CD4-positive, alpha-beta T cell treated with Interleukin-2 at 100 ng/mL for 4 hours (primary cell): ENCODE measurements at places on chromosomes 7 and 10.

DNA sequence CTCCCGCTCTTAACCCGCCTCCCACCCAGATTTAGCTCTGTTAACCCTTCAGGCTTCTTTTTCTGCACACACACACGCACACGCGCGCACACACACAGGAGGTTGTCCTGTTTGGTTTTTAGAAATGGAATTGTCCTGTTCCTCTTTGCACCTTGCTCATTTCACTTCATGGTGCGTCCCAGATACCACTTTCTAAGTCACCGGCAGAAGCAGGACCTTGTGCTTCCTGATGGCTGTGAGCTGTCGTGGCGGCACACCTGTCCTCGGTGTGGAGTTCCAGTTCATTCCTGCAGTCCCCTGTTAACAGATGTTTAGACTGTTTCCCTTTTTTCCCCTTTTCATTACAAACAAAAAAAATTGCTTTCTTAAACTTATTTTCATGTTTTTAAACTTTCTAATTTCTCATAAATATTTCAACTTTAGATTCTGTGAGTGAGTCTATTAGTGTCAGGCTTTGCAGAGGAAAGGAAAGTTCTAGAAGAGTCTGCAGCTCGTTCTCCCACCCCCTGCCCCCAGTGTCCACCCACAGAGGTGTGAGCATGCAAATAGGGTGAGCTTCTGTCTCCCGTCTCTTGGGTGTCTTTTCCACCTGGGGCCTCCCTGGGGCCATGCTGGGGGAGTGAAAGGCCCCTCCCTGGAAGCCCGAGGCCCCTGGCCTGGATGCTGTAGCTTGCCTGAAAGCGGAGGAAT lies 85.5 kb downstream of the LHPP start:
- no peak for DNase-seq

DNA sequence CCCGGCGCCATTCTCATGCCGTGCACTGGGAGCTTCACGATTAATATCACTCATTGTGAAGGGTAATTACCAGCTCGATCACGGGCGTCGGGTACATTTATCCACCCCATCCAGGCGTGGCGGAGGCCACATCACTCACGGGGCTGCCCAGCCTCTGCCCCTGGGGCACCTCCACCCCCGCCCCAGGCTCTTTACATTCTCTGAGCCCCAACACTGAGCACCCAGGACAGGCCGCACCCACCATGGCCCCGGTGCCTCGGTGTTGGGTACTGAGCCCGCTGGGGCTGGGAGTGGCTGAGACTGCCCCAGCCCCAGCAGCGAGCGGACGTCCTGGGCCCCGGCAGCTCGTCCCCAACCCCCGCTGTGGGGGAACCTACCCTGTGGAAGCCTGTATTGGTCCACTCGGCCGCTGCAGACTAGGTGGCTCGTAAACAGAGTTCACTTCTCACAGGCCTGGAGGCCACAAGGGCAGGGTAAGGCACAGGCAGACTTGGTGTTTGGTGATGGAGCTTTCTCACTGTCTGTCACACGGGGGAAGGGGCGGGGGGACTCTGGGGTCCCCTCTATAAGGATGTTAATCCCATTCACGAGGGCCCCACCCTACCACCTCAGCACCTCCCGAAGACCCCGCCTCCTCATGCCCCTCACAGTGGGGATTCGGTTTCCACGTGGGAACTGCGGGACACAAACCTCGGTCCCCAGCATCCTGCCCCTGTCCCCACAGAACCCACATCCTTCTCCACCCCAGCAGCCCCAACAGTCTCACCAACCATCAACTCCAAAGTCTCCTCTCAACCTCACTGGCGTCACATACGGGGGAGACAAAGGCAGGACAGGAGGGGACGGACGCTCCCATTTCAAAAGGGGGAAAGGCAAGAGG lies 184.1 kb downstream of the ELFN1 start:
- DNase-seq = no peak

DNA sequence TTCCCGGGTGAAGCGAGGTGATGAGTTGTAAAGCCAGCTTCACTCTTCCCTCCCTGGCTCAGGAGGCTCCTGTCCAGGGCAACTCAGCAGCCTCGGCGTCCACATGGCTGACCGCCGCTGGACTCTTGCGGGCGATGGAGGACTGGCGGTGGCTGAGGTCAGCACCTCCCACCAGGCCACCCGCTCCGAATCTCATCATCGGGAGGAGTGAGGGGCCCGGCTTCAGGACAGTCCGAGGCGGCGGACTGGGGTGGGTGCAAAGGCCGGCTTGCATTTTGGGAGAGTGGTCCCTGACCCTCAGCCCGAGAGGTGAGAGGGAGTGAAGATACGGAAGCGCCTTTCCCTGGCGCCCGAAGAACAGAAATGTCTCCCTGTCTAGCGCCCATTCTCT lies 759 bp downstream of the DNAJB12 start:
- no peak for DNase-seq

GRCh38 chr10:129756912-129757901 lies 206.9 kb downstream of the EBF3 start:
- no peak for DNase-seq

DNA sequence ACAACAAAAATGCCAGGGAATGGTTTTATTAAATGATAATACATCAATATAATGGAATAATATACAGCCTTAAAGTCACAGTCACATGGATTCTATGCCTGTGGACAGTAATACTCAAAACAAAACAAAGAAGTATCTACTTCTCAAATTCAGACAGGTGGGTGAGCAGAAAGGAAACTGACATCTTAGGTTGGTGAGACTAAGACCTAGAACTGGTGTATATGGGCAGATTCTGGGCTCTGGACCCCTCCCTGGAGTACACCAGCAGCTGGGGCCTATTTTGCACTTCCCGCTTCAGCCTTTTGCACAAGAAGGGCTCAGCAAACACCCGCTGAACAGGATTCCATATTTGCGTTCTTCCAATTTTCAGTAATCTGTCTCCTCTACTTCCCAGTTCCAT lies 5.4 kb upstream of the FIS1 start:
- DNase-seq = no peak

DNA sequence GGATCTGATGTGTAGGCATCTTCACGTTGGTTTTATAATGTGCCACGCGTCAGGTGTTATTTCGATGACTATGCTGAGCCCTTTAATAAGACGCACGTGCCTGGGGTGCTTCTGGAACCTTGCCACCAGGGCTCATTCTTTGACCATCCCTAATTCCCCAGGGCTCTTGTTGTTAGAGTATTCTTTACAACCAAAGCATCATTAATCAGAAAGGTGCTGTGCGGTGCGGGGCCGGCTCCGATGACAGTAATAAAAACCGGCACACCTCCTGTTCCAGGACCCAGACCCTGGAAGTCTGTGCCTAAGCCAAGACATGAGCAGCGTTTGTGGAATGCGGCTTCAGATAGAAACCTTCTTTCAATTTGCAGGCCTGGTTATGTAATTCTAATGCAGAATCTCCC lies 58.4 kb downstream of the MGMT start:
- no peak for DNase-seq

- no peak for DNase-seq
Observed at GRCh38 chr10:88497913-88498312, 85.2 kb downstream of the RNLS start.

- DNase-seq = no peak
Observed at GRCh38 chr10:76553263-76554032, 1084.2 kb downstream of the KCNMA1 start.

DNA sequence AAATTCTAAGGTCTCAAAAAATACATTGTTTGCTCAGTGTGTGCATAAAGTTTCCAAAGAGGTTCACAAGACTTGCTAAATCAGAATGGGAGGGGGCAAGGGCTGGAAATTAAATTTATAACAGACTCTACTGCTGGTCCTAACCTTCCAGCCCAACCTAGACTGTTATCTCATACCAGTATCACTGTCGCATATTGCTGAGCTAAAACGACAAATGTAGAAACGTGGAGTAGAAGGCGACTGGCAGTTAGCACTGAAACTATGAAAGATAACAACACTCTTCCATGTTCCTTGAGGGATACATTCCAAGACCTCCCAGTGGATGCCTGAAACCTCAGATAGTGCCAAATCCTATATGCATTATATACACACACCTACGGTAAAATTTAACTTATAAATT lies 514.3 kb downstream of the KCNMA1 start:
- DNase-seq = no peak

DNA sequence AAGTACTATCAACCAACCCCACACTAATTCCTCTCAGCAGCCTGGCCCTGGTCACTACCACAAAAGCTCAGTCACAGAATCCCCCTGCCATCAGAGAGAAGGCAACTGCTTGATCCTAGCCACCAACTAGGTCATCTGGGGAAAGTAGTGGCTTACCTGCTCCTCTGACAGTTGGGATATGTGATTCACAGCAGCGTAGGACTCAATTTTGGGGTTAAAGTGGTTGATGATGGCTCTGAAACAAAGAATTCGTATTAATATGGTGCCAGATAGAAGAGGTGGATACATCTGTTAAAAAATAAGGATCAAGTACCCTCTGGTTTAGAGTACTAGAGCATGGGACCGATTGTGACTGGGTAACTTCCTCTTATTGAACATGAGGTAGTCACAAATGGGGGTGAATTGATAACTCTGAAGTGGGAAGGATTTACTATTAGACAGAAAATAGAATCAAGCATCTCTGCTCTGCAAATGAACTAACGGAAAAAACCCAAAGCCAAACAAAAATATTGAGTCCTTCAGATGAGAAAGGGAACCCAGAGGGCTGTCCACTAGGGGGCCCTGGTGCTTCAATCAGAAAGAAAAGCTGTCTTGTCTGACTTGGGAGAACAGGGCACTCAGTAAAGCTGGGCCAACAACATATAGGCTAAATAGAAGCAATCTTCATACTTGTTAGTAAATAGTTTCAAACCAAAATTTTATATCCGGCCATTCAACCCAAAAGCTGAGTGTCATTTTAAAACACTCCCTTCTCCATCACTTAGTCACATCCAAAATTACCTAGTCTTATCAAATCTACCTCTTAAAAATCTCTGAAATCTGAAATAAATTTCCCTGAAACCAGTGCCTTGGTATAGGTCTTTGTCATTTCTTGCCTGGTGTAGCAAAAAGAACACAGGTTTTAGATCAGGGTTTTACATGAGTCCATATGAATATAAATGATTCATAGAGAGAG lies 45.9 kb upstream of the KCNIP2 start:
- DNase-seq = peak; percentile 64

GRCh38 chr7:48355346-48355745 lies 184.1 kb downstream of the ABCA13 start:
- no peak for DNase-seq

- no peak for DNase-seq
Observed at GRCh38 chr7:144048648-144049047, at the start of gene OR2A5. Gene OR2A5 (plus strand): TSS chr7:144048948. CDS start chr7:144050402, 1,454 bp downstream.

GRCh38 chr10:32332299-32332750 lies 14.6 kb downstream of the EPC1 start:
- DNase-seq = peak; percentile 88

DNA sequence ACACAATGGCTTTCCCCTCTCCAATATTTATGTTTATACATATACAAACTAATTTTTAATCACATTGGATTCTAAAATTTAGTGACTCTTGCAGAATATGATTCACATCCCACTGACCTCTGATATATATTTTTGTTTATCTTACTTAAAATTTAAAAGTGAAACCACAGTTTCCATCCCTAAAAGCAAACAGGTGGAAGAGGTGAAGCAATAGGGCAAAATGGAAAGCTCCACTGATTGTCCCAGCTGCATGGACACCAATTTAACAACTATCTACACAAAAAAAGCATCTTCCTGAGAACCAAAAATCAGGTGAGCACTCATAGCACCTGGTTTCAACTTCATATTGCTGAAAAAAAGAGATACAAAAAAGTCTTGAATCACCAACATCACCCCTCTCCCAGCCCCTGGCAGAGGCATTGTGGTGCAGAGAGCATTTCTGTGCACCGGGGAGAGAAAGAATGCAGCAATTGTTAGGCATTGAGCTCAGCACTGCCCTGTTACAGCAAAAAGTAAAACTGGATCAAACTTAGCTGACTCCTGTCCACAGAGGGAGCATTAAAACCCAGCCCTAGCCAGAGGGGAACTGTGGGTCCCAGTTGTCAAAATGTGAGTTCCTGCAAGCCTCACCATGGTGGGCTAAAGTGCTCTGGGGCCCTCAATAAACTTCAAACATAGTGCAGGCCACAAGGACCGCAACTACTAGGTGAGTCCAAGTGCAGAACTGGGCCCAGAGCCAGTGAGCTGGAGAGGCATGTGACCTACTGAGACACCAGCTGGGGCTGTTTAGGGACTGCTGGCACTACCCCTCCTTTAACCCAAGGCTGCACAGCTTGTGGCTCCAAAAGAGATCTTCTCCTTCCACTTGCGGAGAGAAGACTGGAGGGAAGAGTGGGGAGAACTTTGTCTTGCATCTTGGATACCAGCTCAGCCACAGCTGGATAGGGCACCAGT lies 92.1 kb downstream of the SIRT1 start:
- no peak for DNase-seq

DNA sequence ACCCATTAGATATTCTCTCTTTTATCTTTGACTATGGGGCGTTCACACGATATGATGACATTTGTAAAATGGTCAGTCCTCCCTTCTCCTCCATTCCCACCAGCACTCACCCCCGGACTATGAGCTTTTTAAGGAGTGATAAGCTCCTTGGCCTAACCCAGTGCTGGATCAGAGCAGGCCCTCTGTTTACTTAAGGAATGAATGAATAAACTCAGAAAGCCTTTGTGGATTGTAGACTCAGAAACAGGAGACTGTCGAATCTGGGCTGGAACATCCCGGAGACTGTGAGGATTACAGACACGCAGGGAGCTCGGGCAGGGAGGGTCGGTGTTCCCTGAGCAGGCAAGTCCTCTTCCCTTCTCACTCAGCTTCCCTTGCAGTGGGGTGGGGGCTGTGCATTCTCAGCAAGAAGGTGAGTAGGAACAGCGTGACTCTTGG lies 6.8 kb upstream of the ZCCHC24 start:
- no peak for DNase-seq

DNA sequence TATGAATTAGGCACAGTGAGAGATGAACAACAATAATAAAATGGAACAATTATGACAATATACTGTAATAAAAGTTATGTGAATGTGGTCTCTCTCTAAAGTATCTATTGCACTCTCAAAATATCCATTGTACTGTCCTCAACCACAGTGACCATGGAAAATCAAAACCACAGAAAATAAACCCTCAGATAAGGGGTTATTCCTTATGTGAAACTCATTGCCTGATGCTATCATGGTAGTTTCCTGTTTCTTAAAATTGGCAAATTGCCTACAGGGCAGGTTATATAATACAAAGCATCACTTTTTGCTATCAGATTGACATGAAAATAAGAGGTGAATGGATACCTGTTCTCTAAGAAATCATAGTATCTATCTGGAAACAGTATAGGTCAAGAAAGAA lies 3.8 kb downstream of the MCM10 start:
- peak; percentile 6 for DNase-seq

DNA sequence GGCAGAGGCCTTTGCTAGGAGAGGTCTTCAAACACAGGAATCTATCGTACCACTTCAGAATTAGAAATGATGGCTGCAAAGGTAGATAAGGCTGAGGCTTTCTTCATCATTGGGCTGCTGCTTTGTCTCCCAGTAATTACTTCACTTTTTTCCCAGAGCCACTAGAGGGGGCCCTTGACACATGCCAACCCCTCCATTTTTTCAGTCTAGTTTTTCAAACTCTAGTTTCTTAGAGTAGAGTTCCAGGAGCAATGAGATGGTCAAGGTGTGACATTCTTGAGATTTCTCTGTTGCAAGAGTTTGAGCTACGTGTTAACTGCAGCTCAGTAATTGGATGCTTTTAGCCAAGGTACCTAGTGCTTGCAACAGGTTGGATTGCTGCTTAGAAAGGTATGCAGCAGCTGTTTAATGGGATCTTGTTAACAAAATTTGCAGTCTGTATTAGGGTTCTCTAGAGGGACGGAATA lies 33.8 kb upstream of the RBM20 start:
- DNase-seq = peak; percentile 64

GRCh38 chr10:116705498-116705897 lies 36.9 kb downstream of the HSPA12A start:
- no peak for DNase-seq

- DNase-seq = peak; percentile 5
Observed at GRCh38 chr7:69651101-69651590, 52.9 kb downstream of the AUTS2 start.
